ENCODE measurements at places on chromosomes 13 and 19. TPM values are rescaled to one million over a fixed set of nuclear protein-coding genes. Genes with fewer than 3 reads are reported as not detected.
A peak's percentile ranks its signal among the peaks of the same experiment; 100 is the strongest.

GRCh38 chr19:10517760-10518443 lies 655 bp upstream of the S1PR5 start:
- no peaks in the 10 kb centered on the region for H3K4me1 ChIP-seq
- H3K27me3 ChIP-seq: peaks cover 62% of the 10 kb centered on the region
- H3K4me3 ChIP-seq: peak overlapping the region; percentile 25
- DNase-seq: no peak
- H3K36me3 ChIP-seq: no peaks in the 10 kb centered on the region

DNA sequence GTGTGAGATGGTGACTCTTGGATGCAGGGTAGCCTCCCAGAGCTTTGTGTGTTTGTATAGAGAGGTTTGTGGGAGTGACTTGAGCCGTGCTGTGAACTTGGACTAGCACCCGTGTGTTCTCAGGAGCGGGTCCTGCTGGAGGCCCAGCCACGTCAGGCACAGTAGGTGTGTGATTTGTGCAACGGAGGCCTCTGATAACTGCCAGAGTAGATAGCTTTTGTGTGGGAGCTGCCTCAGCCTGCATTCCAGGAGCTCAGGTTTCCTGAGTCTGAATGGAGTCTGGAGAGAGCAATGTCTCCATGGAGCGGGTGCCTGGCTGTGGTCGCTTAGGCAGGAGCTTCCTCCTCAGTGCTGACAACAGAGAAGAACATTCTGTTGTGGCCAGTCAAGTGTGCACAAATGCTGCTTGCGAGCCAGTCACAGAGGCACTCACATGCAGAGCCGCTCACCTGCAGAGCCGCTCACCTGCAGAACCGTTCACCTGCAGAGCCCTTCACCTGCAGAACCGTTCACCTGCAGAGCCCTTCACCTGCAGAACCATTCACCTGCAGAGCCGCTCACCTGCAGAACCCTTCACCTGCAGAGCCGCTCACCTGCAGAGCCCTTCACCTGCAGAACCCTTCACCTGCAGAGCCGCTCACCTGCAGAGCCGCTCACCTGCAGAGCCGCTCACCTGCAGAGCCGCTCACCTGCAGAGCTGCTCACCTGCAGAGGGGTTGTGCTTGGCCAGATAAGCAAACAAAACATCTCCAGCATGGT lies 32.6 kb downstream of the TFDP1 start:
- H3K27ac ChIP-seq: peak overlapping the region; percentile 76
- DNase-seq: peak; percentile 75
- H3K36me3 ChIP-seq: no peaks in the 10 kb centered on the region
- no peaks in the 10 kb centered on the region for H3K27me3 ChIP-seq
- H3K4me1 ChIP-seq: peaks cover 12% of the 10 kb centered on the region

GRCh38 chr19:4368128-4368820 lies 24.9 kb downstream of the MPND start:
- peak; percentile 43 for DNase-seq
- no peak overlapping the region for H3K4me3 ChIP-seq
- peaks cover 10% of the 10 kb centered on the region for H3K36me3 ChIP-seq
- H3K4me1 ChIP-seq: no peaks in the 10 kb centered on the region
- no peak overlapping the region for H3K27ac ChIP-seq

DNA sequence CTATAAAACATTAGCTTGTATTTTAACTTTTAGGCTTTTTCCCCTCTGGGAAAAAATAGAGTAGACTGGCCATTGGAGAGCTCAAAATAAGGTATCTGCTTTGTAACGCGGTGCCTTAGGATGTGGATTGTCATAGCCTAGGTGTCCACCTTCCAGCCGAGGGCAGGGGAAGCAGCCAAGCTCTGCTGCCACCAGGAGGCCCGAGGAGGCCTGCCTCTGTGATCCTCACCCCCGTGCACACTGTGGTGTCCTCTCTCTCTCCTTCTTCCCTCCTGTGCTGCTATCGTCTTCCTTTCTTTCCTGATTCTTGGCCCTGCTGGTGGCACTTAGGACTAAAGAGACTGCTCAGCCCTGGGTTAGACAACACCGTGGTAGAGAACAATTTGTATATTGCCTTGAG lies 11.3 kb downstream of the HNRNPM start:
- peak overlapping the region; percentile 25 for H3K27ac ChIP-seq
- no peak for DNase-seq
- H3K36me3 ChIP-seq: peaks cover 12% of the 10 kb centered on the region
- H3K4me3 ChIP-seq: no peak overlapping the region

GRCh38 chr13:33728271-33729037 lies 89.5 kb upstream of the RFC3 start:
- peak; percentile 20 for DNase-seq
- no peaks in the 10 kb centered on the region for H3K36me3 ChIP-seq
- peaks cover 3% of the 10 kb centered on the region for H3K4me1 ChIP-seq
- no peak overlapping the region for H3K27ac ChIP-seq
- H3K4me3 ChIP-seq: no peak overlapping the region

GRCh38 chr13:99191336-99191899 lies 9.2 kb upstream of the UBAC2 start:
- H3K27me3 ChIP-seq: no peaks in the 10 kb centered on the region
- H3K27ac ChIP-seq: no peak overlapping the region
- H3K4me1 ChIP-seq: no peaks in the 10 kb centered on the region
- DNase-seq: no peak
- H3K36me3 ChIP-seq: no peaks in the 10 kb centered on the region

DNA sequence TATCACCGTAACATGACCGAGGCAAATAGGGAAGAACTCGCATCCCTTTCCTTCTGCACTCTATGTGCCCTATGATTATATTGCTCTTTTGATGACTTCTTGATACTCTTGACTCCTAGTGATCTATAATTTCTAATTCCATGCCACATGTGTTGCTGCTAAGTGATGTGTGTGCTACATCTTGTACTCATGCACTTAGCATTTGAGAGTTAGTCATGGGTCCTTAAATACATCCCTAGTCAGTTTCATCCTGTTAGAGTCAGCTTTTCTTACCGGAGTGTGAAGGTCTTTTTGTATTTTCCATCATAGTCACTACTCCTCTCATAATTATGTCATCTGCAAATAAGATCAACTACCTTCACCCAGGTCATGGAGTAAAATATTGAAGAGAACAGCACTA lies 30.2 kb downstream of the RXFP2 start:
- H3K27ac ChIP-seq: no peak overlapping the region
- H3K36me3 ChIP-seq: no peaks in the 10 kb centered on the region

GRCh38 chr13:48448959-48449614 lies 36.2 kb upstream of the LPAR6 start:
- no peak overlapping the region for H3K27ac ChIP-seq
- H3K4me1 ChIP-seq: no peaks in the 10 kb centered on the region
- H3K27me3 ChIP-seq: no peaks in the 10 kb centered on the region
- H3K4me3 ChIP-seq: no peak overlapping the region
- peak; percentile 83 for DNase-seq

GRCh38 chr13:105598529-105598928 lies 936.9 kb downstream of the EFNB2 start:
- no peaks in the 10 kb centered on the region for H3K36me3 ChIP-seq
- no peak overlapping the region for H3K27ac ChIP-seq
- H3K4me1 ChIP-seq: peaks cover 7% of the 10 kb centered on the region
- no peak overlapping the region for H3K4me3 ChIP-seq
- peak; percentile 29 for DNase-seq
- H3K27me3 ChIP-seq: no peaks in the 10 kb centered on the region

DNA sequence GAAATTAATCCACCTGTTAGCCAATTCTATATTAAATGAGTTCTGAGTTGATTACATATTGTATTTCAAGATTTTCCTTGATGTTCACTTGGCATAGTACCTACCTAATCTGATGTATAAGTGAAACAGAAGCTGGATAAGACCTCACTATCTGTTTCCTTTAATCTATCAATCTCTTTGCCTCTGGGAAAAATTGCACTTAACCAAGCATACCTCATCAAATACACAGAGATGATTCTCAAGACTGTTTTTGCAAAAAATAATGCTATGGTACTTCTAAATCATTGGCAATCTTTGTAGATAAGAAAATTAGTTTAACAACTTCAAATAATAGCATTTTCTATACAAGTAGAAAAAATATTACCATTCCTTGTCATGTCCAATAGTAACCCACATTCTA lies 55.2 kb downstream of the SERPINE3 start:
- H3K4me1 ChIP-seq: no peaks in the 10 kb centered on the region
- no peak overlapping the region for H3K27ac ChIP-seq
- DNase-seq: no peak
- H3K4me3 ChIP-seq: no peak overlapping the region
- no peaks in the 10 kb centered on the region for H3K27me3 ChIP-seq
- H3K36me3 ChIP-seq: peaks cover 4% of the 10 kb centered on the region

DNA sequence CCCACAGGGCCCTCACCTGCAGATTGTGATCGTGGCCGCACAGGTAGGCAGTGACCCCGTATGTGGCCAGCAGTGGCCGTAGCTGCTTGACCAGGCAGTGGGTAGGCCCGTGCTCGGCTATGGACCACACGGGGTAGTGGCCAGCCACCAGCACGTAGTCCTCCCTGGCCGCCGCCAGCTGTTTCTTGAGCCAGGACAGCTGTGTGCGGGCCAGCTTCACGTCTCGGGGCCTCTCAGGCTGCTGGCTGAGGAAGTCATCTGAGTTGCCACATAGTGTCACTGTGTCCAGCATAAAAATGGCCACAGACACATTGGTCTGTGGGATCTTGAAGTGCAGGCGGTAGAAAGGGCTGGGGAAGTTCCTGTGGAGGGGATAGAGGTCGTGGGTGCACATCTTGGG lies 1.2 kb downstream of the ACP5 start:
- no peaks in the 10 kb centered on the region for H3K4me1 ChIP-seq
- H3K36me3 ChIP-seq: no peaks in the 10 kb centered on the region
- no peak overlapping the region for H3K27ac ChIP-seq
- no peak overlapping the region for H3K4me3 ChIP-seq
- peaks cover 8% of the 10 kb centered on the region for H3K27me3 ChIP-seq

GRCh38 chr13:48278806-48279205 lies 24.7 kb upstream of the RB1 start:
- DNase-seq: no peak
- H3K27me3 ChIP-seq: no peaks in the 10 kb centered on the region
- H3K27ac ChIP-seq: no peak overlapping the region
- no peak overlapping the region for H3K4me3 ChIP-seq
- no peaks in the 10 kb centered on the region for H3K36me3 ChIP-seq

GRCh38 chr19:14414926-14415690 lies 4.0 kb downstream of the DDX39A start:
- H3K27ac ChIP-seq: no peak overlapping the region
- no peak overlapping the region for H3K4me3 ChIP-seq
- peaks cover 10% of the 10 kb centered on the region for H3K4me1 ChIP-seq
- DNase-seq: no peak
- peaks cover 20% of the 10 kb centered on the region for H3K36me3 ChIP-seq

GRCh38 chr13:61144301-61144700 lies 271.3 kb downstream of the PCDH20 start:
- H3K4me1 ChIP-seq: no peaks in the 10 kb centered on the region
- DNase-seq: no peak
- H3K4me3 ChIP-seq: no peak overlapping the region
- no peaks in the 10 kb centered on the region for H3K36me3 ChIP-seq

GRCh38 chr13:51802631-51803418 lies 1.1 kb downstream of the DHRS12 start:
- no peak overlapping the region for H3K27ac ChIP-seq
- no peaks in the 10 kb centered on the region for H3K27me3 ChIP-seq
- H3K4me1 ChIP-seq: no peaks in the 10 kb centered on the region
- no peak for DNase-seq

- peaks cover 6% of the 10 kb centered on the region for H3K4me1 ChIP-seq
- DNase-seq: no peak
- H3K36me3 ChIP-seq: no peaks in the 10 kb centered on the region
- H3K27me3 ChIP-seq: no peaks in the 10 kb centered on the region
These were observed 14.4 kb upstream of the GIPR start for GRCh38 chr19:45653634-45654033.

DNA sequence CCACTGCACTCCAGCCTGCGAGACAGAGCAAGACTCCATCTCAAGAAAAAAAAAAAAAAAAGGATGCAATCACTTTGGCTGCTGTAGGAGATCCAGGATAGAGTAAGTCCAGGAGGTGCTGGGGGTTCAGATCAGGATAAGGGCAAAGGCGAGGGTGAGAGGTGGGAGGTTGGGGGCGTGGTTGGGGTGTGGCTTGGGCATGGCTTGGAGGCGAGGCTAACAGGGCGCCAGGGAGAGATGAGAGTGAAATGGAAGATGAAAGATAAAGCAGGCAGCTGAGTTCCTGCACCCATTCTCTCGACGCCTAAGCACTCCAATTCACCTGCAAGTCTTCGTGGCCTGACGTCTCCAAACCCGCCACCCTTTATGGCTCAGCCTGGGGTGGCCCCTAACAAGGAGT lies 25.0 kb upstream of the ZNRF4 start:
- no peak for DNase-seq
- H3K36me3 ChIP-seq: no peaks in the 10 kb centered on the region
- H3K27me3 ChIP-seq: peaks cover 33% of the 10 kb centered on the region
- no peak overlapping the region for H3K4me3 ChIP-seq
- no peak overlapping the region for H3K27ac ChIP-seq

GRCh38 chr19:54152878-54153524 lies 6.5 kb downstream of the LENG1 start:
- H3K4me3 ChIP-seq: no peak overlapping the region
- H3K4me1 ChIP-seq: no peaks in the 10 kb centered on the region
- DNase-seq: no peak
- no peak overlapping the region for H3K27ac ChIP-seq
- H3K36me3 ChIP-seq: peaks cover 62% of the 10 kb centered on the region

Gene ACTMAP
- 7.6 TPM for total RNA-seq

Gene NLRP9
- total RNA-seq: not detected

Gene NLRP11
- total RNA-seq: not detected

Gene KBTBD6
- 8.6 TPM for total RNA-seq

Gene SBK3
- 0.88 TPM for total RNA-seq

Gene RAX2
- total RNA-seq: not detected

Gene ZC3H13
- total RNA-seq: 20.0 TPM

Gene LGALS7
- not detected for total RNA-seq

Measured in cardiac muscle cell (in vitro differentiated cells and primary cell).